ENCODE measurements at places on chromosomes 5 and 9.

DNA sequence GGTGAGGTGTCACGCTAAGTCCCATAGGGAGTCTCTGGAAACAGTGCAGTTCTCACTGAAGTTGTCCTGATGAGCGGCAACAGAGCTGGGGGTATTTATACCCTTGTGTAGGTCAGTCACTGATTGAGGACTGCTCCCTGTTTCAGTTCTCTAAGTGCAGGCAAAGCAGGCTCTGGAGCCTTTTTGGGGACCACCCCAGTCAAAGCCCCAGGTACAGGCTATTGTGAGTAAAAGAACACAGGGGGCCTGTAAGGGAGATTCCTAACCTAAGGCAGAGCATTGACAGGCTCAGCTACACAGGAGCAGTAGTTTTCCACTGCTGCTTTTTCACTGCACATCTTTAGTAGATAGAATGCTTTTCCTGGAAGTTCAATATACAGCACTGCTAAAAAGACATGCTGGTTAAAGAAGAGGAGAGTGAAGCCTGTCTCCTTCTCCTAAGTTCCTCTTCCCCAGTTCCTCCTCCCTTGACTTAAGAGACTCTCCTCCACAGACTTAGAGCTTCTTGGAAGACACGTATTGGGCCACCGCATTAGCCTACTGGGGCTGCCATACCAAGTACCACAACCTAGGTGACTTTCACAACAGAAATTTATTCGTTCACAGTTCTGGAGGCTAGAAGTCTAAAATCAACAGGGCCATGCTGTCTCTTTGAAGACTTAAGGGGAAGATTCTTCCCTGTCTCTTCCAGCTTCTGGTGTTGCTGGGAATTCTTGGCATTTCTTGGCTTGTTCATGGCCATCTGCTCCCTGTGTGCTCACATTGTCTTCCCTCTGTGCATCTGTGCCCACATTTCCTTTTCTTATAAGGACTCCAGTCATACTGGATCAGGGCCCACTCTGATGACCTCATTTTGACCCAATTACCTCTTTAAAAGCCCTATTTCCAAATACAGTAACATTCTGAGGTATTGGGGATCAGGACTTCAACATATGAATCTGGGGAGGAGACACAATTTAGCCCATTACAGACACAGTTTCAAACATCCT, 221.0 kb downstream of the ESM1 start:
- DNase-seq, result no peak

- no peak for DNase-seq
These were observed 38.9 kb downstream of the TPPP start for GRCh38 chr5:654071-654778.

GRCh38 chr9:128231638-128232527, 28.7 kb downstream of the DNM1 start:
- DNase-seq, result no peak

GRCh38 chr5:11143456-11144267, 382.6 kb upstream of the DAP start:
- no peak for DNase-seq

GRCh38 chr5:114477816-114478334, 116.0 kb downstream of the KCNN2 start:
- no peak for DNase-seq

DNA sequence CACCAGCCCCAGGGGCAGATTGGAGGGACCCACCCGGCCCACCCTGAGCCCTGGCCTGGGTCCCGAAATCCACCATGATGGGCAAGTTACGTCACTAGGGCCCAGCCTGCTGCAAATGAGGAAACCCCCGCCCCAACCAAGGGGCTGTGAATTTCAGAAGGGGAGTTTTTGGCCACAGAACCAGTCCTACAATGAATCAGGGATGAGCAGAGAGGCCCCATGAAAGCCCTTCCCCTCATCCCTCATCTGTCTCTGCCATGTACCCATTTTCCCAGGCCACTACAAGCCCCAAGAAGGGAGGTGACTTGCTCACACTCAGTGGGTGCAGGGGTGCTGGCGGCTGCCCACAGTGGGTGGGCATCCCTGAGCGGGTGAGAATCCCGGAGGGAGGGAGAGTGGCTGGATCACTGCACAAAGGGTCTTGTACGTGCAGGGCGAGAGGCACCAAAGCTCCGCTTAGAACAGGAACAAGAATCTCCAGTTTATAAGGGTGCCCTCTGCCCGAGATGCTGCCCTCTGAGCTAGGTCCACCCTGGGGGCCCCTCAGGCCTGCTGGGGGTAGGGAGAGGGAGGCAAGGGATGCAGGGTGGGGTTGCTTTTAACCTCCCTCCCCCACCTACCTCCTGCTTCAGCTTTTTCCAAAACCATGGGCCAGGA, 10.4 kb upstream of the TCF7 start:
- DNase-seq, result no peak

GRCh38 chr5:112960863-112961504, 15.6 kb upstream of the DCP2 start:
- no peak for DNase-seq

DNA sequence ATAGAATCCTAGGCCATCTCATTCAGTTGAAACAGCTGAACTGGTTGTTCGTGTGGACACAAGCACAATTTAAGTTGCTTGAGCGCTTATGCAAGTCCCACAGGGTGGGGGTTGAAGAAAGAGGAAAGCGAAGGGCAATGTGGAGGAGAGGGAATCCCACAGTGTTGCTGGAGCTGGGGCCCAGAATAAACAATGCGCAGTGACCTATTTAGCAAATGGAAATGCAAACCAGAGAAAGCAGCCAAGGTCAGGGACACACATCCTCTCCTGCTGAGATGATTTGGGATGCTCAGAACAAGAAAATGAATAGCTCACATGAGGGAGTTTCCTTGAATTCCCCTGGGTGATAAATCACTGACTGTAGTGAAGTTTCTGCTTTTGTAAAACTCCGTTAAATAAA, 838.3 kb downstream of the TLE4 start:
- no peak for DNase-seq

- no peak for DNase-seq
These were observed 32.7 kb downstream of the OSMR start for GRCh38 chr5:38878391-38879077.

- DNase-seq, result no peak
These were observed 16.4 kb upstream of the ALDH1B1 start for GRCh38 chr9:38376021-38376670.

- no peak for DNase-seq
These were observed 661.1 kb downstream of the PTPRD start for GRCh38 chr9:9951556-9952160.

- no peak for DNase-seq
These were observed 13.9 kb upstream of the FEM1C start for GRCh38 chr5:115558388-115558956.

DNA sequence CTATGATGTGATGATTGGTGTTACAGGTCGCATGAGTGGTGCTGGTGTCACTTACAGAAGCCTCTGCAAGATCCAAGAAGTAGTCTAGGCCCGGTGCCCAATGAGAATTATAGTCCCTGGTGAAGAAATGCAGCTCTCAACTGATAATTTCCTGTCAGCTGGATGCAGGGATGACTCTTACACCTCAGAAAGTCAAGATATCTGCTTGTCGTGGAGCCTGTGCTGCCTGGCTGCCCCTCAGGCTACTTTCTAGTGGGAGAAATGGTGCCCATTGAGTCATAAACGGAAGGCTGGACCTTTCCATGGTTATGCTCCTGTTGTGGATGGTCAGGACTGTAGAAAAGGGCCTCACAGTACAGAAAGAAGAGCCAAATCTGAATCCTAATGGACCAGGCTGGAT, 46.8 kb upstream of the NXNL2 start:
- no peak for DNase-seq

DNA sequence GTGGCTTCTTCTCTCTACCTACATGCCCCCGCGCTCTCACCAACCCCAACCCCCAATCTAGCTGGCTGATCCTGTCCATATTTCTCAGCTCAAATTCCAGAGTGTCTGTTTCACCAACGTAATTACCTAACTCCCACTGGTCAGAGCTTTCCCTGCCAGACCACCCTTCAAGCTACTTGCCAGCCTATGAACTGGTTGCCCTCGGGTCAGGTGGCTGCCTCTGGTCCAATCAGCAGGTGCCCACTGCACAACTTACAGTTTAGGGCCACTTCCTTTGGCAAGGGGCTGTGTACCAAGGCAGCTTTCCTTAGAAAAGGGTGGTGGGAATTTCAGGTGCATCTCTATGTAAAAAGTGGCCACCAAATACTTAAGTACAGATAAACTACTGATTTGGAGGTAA, 92.2 kb upstream of the SLC30A5 start:
- no peak for DNase-seq

DNA sequence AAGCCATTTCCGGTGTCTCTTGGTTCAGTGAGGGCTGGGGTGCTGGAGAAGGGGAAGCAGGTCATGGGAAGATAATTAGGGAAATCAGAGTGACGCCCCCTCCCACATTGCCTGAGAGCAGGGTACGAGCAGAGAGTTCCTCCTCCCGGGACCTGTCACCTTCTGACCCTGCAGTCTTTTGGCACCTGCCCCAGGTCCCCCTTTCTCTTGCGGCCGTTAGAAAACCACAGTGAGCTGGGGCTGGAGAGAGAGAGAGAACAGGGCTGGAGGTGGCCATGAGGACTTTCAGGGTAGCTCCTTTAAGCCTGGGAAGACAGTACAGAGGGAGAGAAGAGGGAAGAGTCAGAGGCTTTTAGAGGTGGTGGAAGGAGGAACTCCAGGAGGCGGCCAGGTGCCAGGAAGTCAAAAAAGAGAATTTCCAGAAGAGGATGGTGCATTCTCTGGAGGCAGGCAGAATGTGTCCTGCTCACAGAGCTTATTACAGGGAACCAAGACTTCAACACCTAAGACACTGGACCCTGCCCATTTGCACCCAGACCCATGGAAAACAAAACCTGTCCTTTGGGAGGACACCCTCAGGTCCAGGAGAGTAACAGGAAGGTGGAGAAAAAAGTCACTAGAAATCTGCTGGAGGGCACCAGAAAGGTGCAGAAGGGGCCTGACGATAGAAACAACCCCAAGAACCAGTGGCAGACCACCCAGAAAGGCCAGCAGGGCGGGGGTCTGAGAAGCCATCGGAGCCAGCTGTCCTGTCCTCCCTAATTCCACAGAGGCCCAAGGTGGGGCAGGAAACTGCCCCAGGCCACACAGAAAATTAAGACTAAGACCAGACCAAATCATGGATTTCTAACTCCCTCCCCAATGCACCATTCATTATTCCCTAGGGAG, 6.5 kb upstream of the ACSL6 start:
- DNase-seq, result no peak

DNA sequence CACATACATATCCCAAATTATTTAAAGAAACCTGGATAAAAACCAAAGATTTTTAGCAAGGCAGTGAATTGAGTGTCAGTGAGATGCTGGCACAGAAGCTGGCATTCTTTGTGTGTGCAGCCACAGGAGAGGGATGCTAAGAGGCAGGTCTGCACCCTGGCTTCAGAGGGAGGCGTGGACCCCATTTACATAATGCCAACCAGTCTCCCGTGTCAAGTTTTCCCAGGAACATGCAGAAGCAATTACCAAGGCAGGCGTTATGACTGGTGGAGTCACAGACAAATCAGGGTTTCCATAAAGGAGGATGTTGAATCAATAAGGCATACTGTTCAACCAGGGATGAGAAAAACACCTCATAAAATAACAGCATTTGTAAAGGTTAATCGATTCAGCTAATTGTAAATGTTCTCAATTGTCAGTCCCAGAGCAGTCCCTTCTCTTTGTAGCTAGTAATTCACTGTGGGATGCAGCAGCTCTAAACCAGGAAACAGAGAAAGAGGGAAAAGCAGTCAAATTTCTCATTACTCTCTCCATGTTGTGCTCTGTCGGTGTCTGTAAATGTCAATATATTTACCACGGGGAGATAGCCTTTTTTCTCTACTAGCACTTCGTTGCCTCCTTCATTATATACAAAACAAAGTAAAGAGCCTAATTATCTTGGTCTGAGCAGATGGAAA, 452.4 kb upstream of the GRAMD2B start:
- DNase-seq, result no peak

- DNase-seq, result no peak
These were observed 29.9 kb downstream of the DPYSL3 start for GRCh38 chr5:147479949-147480348.

- no peak for DNase-seq
These were observed 4.9 kb upstream of the RICTOR start for GRCh38 chr5:39079147-39079546.

- no peak for DNase-seq
These were observed 69.8 kb downstream of the ICE1 start for GRCh38 chr5:5492087-5492933.

GRCh38 chr9:133420392-133420827, 1.8 kb upstream of the ADAMTS13 start:
- no peak for DNase-seq

- no peak for DNase-seq
These were observed 245.0 kb downstream of the FAM114A2 start for GRCh38 chr5:153793699-153794098.

DNA sequence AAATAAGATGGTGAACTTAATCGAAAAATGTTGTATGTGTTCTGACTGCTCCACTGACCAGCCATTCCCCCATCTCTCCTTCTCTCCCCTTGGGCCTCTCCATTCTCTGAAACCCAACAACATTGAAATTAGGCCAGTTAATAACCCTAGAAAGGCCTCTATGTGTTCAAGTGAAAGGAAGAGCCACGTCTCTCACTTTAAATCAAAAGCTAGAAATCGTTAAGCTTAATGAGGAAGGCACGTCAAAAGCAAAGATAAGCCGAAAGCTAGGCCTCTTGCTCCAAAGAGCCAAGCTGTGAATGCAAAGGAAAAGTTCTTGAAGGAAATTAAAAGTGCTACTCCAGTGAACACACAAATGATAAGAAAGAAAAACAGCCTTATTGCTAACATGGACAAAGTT, 77.4 kb upstream of the NR5A1 start:
- DNase-seq, result no peak

DNA sequence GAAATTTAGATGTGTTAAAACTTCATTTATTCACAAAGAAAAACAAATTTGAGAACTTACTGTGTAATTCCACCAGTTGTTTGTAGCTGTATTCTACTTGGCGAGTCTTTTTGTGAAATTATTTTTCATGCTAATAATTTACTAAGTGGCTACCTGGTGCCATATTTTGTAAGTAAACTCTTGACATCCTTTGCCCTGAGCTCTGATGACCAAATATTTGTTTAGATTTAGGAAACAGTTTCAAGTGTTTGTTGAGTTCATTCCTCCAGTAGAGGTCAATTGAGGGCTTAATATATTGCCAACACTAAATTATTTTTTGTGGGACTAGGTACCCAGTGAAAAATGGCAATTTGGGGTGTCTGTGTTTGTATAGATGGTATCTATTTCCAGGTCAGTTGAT, 3.7 kb downstream of the CNTLN start:
- no peak for DNase-seq

DNA sequence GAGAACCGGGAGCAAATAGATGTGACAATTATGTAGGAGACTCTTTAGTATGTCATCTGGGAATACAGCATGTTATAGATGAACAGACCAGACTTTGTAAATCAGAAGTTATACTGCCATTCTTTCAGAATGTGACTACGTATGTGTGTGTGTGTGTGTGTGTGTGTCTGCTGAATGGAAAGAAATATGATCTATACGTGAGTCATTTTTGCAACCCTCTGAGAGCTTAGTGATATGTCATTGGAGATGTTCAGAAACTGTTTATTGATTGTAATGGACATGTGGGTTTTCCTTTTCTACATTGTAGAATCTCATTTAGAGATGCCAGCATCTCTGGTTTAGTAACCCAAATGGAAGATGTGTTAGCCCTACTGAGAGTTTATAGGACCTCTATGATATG, 731.5 kb downstream of the TLE1 start:
- DNase-seq, result no peak

Measured in activated CD4-positive, alpha-beta T cell treated with anti-CD3 and anti-CD28 coated beads for 1 hour (primary cell).